ENCODE measurements at places on chromosomes 12 and 14.

DNA sequence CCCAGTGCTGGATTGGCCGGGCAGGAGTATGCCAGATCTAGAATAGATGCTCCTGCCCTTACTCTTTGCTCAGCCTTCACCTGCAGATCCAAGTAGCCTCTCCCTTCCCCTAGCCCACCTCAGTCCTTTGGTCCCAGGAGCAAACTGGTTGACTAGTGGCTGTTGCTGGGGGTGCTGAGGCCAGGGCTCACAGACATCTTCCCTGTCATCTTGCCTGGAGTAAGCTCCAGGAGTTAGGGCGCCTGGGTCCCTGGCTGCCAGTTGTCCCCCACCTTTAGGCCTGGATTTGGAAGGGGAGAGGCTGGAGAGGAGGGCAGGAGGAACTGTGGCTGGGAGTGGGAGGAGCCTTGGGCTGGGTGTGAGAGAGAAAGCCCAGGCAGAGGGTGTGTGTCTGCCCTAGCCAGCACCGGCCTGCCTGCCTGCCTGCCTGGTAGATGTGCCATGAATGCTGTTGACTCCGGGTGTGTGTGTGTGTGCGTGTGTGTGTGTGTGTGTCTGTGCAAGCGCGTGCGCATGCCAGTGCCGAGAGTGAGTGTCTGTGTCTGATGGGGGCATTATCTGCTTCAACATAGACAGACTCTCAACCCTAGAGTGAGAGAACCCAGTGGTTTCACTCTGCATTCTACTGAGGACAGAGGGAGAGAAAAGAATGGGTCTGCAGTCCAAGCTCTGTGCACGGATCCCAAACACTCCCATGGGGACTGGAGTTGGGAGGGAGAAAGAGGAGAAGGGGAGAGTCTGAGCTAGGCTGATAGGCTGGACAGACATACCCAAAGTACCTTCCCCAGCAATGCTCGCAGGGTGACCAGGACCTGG is 845 bp upstream of the RARG start:
- DNase-seq = peak; percentile 73

DNA sequence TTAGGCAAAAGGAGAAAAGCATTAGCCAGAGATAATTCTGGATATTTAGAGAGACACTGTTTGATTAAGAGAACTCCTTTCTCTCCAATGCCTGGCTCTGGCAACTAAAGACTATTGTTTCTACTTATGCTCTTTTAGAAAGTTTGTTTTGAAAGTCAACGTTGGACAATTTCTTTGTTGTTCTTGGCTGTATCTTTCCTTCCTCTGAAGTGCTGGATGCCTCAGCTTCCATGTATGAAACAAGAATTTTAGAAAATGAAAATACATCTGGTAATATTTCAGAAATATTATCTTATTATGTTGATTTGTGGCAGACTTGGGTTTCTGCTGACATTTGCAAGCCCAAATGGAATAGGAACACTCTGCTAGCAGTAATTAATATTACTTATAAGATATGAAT is 382.6 kb downstream of the SNAPC1 start:
- DNase-seq = no peak

DNA sequence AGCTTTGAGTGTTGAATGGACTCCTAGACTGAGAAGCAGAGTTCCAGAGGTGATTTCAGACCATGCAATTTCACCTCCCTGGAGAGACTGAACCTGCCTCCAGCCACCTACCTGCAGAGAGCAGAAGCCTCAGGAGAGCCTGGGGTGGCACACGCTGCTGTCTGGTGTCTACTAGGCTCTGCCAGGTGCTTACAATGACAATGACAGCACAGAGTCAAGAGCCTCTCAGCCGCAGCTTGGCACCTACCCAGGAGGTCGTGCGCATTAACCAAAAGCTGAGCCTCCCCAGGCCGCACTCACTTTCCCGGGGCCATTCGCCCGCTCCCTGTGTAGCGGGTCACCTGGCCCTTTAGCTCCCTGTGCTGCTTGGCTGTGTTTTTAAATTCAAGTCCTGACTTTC is 63.2 kb downstream of the TESC start:
- no peak for DNase-seq

DNA sequence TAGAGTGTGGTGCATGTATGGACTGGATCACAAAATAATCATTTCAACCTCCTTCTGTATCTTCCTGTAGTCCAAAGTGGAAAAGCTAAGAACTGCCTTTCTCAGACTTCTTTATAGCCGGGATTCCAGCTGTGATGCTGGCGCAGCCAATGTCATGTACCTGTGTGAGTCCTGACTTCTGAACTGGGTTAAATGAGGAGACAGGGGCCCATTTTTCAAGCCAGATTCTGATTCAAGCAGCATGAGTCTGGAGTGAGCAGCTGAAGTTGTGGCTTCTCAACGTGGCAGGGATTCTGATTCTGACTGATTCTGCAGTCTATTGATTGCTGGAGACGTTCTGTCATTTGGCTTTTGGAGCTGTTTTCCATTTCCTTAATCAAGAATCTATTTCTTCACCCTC is 111.2 kb downstream of the ST8SIA1 start:
- DNase-seq = no peak

- DNase-seq = no peak
Measured at GRCh38 chr14:93943052-93943451, 15.9 kb downstream of the FAM181A start.

GRCh38 chr14:49621114-49621881 is 699 bp downstream of the MGAT2 start:
- DNase-seq = peak; percentile 76

DNA sequence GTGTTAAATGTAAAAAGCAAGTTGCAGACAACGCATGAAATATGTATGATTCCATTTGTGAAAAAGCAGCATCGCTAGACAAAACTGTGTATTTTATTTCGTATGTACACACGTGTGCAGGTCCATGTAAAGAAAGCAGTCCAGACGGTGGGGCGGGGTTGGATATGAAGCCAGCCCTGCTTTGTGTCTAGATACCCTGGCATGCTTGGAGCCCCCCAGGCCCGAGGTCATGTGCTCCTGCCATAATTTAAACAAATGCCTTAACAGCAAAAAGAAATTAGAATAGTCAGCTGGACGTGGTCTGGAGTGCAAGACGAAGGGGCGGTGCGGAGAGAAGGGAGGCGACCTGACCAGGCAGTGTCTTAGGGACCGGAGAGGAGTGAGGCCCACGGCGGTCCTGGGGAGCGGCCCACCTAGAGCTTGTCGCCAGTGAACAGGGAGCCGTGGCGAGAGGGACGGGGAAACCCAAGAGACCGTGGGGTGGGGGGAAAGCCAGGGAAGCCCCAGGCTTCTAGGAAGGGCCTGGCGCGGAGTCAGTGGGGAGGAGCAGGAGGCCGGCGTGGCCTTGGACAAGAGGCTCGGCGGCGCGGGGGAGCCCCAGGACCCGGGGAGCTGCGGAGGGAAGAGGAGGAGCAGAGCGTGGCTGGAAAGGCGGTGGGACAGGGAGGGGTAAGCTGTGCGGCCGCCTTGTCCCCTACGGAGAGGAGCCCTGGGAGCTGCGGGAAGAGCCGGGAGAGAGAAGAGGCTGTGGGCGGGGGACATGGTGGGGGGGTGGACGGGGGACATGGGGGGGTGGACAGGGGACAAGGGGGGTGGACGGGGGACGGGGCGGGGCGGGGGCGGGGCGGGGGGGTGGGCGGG is 118.5 kb upstream of the C14orf180 start:
- DNase-seq = peak; percentile 48

GRCh38 chr12:119008691-119009221 is 27.4 kb downstream of the SRRM4 start:
- DNase-seq = peak; percentile 96

DNA sequence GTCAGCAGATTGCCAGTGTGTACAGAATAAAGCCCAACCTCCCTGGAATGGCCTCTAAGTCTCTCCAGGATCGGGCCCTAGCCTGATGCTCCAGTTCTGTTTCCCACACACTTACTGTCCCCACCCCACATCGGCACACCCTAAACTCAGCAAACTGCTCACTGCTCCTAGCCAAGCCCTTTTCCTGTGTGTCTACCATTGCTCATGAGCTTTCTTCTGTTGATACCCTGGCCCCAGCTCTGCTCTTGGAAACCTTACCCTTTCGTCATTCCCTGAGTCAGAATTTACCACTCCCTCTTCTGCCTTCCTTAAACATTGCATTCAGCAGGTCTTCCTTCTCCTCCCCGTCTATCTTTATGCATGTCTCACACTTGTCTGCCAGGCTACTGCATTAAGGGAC is 158.9 kb downstream of the TMX1 start:
- no peak for DNase-seq

GRCh38 chr12:106022568-106023012 is 116.2 kb downstream of the NUAK1 start:
- DNase-seq = no peak

GRCh38 chr12:24630446-24630845 is 318.5 kb downstream of the BCAT1 start:
- no peak for DNase-seq

- DNase-seq = peak; percentile 44
Measured at GRCh38 chr14:103141117-103141796, 18.0 kb downstream of the TNFAIP2 start.

DNA sequence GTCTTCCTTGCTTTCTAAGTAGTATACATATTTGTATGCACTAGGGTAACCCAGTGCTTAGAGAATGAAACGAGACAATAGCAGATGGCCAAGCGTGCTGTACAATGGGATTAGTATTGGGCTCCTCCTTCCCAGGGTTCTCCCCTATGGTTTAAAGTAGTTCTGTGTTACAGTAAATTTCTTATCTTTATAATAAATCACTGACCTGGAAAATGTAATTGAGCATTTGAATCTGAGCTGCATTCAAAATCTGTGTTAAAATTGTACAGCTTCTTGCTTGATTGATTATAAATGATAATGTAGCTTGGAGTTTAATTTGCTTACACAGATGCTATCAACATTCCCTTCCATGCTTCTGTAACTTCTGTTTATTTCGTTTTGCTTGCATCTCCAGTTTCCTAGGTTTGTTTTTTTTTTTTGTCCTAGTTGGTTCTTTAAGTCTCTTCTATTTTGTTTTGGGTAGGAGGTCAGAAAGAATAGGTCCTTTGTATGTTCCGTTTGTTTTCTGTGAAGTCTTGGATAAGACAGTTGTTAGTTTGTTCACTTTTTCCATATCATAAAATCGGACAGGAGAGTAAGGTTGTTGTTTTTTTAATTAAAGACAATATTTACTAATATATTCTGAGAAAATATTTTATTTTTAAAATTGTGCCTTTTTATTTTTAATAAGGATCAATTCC is 171.2 kb downstream of the ERC1 start:
- DNase-seq = no peak

DNA sequence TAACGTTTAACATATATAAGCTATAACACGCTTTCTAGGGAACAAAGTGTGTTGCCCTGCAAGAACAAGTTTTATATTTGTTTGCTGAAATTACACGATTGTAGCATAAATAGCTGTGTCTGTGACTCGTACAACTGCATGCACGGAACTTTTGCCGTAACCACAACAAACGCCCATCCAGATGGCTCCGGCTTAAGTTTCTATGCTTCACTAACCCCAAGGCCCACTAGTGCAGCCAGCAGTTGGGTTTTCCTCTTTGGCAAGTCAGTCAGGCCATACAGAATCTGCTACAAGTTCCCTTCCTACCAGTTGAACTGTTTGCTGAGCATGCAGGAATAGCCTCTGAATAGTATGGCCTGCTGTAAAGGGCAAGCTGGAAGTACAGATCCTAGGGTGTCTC is 12.1 kb downstream of the CSRP2 start:
- peak; percentile 94 for DNase-seq

DNA sequence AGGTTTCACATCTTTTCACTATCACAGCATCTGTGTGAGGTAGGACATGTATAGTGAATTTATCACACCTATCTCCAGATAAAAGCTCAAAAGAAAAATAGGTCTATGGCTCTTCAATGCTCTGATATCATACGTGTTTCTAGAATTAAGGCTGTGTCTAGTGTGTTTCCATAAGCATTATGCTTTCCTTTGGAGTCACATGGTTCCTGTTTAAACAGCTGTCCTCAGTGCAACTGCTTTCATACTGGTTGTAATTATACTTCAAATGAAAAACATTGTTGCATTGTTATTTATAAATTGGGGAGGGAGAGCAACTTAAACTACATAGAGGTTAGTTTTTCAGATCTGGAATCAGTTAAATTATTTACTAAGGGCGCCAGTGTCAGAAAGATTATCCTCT is 151.6 kb downstream of the SYT1 start:
- DNase-seq = peak; percentile 17

DNA sequence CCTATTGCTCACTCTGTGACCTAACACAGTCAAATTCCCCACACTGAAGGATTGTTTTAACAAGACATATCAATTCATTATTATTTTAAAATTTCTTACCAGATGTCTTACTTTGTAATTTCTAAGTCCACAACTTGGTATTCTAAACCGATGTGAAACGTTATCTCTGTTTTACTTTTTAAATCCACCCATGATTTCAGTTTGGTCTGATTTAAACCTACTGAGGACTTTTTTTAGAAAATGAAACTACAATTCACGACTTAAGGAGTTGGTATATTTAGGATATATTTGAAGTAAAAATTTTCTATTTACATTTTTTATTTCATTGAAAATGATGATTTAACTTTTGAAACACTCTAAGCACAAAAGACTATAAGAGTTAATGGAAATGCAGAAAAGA is 35.1 kb upstream of the GRIP1 start:
- no peak for DNase-seq

DNA sequence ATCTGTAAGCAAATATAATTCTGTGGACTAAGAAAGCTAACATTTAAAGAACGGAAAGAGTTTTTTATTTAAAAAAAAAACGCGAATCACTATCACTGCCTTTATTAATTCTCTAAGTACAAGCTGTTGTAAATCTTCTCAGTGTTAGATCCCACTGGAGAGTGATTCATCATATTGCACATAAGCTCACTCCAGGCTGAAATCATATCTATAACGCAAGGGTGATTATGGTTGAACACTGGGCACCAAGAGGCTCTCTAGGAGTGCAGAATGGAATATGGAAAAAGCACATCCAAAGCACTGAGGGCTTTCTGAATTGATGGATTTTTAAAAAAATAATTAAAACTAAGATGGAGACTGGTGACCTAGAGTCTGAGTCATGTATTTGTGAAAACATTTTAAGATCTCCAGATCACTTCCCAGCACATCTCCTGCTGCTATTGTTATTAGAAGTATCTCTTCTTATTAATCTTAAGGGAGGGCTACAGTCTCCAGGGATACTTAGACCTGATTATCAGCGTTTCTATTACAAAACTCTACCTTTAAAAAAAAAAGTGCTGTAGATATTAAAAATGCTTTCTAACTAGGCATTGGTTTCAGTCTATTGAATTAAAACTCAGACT is 1106.8 kb downstream of the AACS start:
- DNase-seq = no peak
